Activated CD4-positive, alpha-beta T cell treated with anti-CD3 and anti-CD28 coated beads, Interleukin-10, Interleukin-2, amounts not matched to agents 100 ng/mL and 50 ng/mL, durations not matched to agents 16 hours and 8 hours (primary cell): ENCODE measurements at places on chromosomes 5 and 9.

DNA sequence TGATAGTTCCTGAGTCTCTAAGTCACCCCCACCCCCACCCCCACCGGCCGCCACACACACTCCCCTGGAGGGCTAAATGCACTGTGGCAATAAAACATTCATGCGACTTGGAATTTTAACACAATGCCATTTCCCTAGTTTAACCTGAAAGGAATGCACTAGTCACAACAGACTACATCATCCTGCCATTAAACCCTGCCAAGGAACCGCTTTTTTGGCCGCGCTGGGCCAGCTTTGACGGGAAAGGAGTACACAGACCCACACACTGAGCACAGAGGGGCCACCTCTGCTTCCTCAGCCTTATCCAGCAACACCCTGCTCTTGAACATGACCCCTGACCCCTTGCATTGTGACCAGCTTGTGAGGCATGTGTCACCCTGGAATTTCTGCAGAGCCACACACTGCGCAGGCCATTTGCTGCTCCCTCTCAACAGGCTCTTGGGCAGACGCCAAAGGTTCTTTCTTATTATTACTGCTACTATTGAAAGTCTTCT lies 165.3 kb downstream of the BNC2 start:
- DNase-seq = no peak

GRCh38 chr9:99253134-99253533 lies 31.1 kb downstream of the SEC61B start:
- DNase-seq = peak; percentile 73

GRCh38 chr5:151881621-151882225 lies 42.9 kb downstream of the GLRA1 start:
- DNase-seq = no peak

- no peak for DNase-seq
These were observed 134.8 kb upstream of the ALDH1B1 start for GRCh38 chr9:38257626-38258215.

GRCh38 chr5:154858972-154859871 lies 795 bp downstream of the CNOT8 start:
- peak; percentile 27 for DNase-seq

- DNase-seq = no peak
These were observed 1312.0 kb upstream of the WWC1 start for GRCh38 chr5:166979307-166979895.

GRCh38 chr9:21576331-21577189 lies 94.4 kb upstream of the IFNE start:
- DNase-seq = peak; percentile 50

GRCh38 chr5:127582773-127583370 lies 65.4 kb downstream of the PRRC1 start:
- no peak for DNase-seq

DNA sequence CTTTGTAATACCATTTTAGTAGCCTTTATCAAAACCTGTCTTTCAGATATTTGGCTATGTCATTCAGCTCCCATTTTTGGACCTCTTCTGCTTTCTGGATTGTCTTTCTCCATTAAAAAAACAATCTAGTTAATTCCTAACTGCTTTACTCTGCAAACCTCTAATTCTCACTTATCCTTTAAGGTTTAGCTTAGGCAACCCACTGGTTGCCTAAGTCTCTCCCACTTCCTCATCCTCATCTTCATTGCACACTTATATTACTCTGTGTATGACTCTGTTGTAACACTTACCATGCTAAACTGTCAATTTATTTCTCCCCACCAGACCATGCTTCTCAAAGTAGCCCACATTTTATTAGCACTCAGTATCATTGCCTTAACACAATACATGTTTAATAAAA lies 205.0 kb upstream of the DMRTA1 start:
- DNase-seq = no peak

DNA sequence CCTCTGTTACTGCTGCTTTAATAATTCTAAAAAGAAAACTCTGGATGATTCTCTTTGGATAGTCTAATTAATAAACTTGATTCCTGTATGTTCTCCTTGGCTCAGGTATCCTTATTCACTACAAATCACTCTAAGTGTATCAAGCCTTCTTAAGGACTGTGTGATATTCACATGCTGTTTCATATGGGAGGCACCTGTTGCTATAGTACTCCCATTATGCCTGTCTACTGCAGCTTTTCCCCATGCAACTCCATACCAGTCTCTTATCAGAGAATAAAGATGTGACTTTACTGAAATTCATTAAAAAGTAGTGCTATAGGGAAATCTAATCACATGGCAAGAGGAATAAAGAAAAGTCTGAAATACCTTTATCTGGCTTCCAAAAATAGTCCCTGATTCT lies 14.7 kb downstream of the BRD8 start:
- no peak for DNase-seq

DNA sequence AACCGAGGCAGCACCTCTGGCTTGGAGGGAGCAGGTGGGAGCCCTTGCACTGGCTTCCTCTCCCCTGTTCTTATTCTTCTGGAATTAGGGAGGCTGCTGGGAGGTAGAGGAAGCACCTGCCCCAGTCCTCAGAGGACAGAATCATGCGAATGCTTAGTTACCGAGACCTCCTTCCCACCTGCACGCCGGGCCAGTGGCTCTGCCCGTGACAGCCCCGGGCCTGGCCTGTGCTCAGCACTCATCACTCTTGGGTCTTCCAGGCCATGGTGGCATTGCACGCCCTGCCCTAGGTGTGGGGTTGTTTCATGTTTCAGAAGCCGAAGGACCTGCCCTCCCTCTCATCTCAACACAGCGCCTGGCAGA lies 45.3 kb upstream of the NKD2 start:
- no peak for DNase-seq

GRCh38 chr5:176620333-176620981 lies 9.9 kb downstream of the SNCB start:
- no peak for DNase-seq

- DNase-seq = no peak
These were observed 36.9 kb downstream of the SPRY4 start for GRCh38 chr5:142287973-142288313.

DNA sequence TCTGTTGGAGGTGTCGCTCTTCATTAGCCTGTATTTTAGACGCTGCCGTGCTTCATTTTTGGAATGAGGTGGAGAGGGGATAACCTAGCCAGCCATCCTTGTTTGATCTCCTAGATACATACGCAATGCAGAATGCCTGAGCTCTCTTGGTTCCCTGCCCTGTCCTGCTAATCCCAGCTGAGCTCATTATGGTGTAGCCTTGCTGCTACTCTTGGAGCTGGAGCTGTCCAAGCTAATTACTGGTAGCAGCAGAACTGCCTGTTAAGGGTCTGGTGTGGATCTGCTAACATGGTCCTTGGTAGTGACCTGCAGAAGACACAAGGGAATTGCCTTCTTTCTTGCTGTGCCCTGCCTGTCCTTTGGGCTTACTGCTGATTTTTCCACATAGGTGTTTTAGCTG lies 207.9 kb downstream of the CNTLN start:
- DNase-seq = no peak

DNA sequence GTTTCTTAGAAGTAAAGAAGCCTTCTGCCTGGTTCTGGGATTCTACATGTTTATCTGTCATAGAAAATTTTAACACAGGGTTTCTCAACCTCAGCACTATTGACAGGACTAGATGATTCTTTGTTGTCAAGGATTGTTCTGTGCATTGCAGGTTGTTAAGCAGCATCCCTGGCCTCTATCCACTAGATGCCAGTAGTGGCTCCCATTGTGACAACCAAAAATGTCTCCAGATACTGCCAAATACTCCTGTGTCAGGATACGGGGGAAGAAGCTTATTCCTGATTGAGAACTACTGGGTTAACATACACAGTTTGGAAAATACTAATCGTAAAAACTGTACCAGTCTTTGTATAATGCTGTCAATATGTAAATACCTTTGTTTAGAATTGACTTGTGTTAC lies 167.1 kb downstream of the NIPBL start:
- peak; percentile 17 for DNase-seq

- DNase-seq = no peak
These were observed 13.6 kb upstream of the LAMC3 start for GRCh38 chr9:130995086-130996011.

GRCh38 chr5:40909264-40909663 lies at the start of gene C7:
Gene C7, plus strand, starts transcription at chr5:40909497. Its CDS starts 114 bp downstream, at chr5:40909611.
- DNase-seq = no peak

DNA sequence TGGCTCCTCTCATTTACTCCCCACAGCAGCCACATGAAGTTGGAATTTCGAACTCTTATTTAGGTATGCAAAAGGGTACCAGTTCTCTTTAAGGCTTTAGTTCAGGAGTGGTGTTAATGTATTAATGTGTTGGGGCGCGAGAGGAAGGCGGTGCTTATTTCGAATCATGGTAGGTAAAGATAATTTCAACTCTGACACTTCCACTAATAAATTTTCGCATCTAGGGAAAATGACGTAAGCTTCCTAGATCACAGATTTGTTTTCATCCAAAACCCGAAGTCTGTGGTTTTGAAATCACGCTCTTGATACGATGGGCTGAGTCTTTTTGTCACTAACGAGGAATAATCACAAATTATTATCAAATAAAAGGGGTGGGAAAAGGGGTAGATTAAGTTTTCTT lies 681 bp downstream of the PPWD1 start:
- DNase-seq = no peak

GRCh38 chr5:16539169-16539666 lies 73.6 kb upstream of the ZNF622 start:
- DNase-seq = no peak

DNA sequence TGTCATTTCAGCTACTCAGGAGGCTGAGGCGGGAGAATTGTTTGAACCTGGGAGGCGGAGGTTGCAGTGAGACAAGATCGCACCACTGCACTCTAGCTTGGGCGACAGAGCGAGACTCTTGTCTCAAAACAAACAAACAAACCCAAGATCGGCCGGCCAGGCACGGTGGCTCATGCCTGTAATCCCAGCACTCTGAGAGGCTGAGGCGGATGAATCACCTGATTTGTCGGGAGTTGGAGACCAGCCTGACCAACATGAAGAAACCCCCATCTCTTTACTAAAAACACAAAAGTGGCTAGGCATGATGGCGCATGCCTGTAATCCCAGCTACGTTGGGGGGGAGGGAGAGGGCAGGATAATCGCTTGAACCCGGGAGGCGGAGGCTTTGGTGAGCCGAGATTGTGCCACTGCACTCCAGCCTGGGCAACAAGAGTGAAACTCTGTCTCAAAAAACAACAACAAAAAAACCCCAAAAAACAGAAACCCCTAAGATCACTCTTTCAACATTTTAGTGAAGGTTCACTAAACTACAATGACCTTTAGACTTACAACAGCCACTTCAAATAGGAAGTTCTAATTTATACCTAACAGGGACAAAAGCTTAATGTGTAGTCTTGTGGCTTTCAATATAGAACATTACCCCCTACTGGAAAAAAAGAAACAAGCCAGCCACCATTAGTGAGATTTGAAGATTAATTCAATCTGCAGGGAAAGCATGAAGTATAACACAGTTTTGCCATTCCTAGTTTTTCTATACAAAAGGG lies 7.0 kb downstream of the HSPA9 start:
- DNase-seq = no peak
